ENCODE measurements at places on chromosomes 3 and 15.

- no peak for DNase-seq
These were observed 259.9 kb upstream of the SLCO3A1 start for GRCh38 chr15:91593653-91594052.

DNA sequence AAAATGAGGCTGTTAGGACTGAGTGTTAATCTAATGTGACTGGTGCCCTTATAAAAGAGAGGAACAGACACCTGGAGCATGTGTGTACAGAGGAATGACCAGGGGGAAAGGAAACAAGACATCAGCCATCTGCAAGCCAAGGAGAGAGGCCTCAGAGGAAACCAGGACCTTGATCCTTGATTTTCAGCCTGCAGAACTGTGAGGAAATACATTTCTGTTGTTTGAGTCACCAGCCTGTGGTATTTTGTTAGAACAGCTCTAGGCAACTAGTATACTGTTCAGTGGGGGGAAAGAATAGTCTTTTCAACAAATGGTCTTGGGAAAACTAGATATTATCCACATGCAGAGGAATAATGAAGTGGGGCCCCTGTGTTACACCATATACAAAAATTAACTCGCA is 80.6 kb downstream of the CCR1 start:
- DNase-seq = no peak

GRCh38 chr3:103056542-103056941 is 621.7 kb downstream of the ZPLD1 start:
- DNase-seq = no peak

DNA sequence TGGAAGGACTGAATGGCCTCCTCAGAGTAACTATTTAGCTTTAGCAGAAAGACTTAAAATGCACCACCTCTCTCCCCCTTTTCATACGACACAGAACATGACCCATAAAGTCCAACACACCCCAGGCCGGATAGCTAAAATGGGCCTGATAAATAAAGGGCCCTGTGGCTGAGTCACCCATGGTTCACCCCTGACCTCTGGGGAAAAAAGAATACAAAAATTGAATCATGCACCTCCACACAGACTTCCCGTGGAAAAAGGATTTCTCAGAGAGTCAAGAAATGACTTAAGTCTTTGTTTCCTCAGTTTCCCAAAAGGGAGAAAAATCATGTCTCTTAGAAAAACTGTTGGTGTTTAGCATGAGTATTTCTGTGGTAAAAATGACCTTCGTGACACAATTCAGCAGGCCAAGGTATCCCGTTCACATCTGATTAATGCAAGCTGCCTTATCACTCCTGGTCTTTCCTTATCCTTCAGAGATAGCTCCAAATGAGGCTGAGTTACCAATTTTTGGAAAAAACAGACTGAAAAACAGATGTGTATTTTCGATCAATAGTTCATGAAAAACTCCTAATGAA is 34.0 kb upstream of the ARHGEF3 start:
- no peak for DNase-seq

GRCh38 chr15:67303490-67304363 is 49.1 kb downstream of the IQCH start:
- DNase-seq = no peak

DNA sequence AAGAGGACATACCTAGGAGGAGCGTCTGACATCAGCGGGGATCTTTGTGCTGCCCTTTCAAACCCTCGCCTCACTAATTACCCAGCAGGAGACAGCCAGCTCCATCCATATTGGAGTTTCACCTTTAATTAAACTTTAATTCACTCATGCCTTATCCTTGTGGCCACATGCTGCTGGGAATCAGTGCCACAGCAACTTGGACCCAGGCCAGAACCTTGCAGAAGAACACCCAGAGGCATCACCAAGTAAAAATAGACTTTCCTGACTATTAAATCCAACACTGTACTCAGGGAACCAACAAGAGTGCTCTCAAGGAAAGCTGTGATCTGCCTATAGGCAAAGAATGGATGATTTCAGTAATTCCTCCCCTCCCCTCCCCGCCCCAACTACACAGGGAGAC is 23.9 kb downstream of the EIF1B start:
- no peak for DNase-seq

DNA sequence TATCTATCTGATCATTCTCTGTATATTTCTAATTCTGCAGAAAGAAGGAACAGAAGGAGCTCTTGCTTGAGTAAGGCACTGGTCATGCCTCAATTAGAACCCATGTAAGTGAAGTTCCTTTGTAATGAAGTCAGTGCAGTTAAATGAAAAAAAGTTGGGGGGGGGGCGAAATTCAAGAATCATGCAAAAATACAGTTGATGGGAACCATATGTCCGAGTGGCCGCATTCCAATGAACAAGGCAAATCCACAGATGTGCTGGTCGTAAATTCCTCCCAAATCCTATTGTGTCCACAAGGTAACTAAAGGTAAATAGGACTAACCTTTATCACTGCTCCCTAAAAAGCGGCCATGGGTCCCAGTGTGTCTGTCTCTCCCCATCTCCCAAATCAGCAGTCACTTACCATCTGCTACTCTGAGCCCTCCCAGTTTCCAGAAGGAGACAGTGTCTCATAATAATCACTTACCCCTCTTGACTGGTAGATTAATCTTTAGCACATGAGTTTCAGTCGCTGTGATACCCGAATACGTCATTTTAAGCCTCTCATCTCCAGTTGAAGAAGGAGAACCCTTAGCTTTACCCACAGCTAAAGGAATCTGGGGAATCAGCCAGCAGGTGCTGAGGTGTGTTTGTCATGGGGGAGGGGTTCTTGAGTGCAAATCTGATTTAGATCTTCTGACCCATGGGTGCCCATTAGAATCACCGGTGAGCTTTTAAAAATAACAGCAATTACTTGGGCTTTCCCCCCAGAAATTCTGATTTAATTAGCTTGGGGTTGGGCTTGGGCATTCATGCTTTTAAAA is 56.3 kb upstream of the EPHB3 start:
- no peak for DNase-seq

DNA sequence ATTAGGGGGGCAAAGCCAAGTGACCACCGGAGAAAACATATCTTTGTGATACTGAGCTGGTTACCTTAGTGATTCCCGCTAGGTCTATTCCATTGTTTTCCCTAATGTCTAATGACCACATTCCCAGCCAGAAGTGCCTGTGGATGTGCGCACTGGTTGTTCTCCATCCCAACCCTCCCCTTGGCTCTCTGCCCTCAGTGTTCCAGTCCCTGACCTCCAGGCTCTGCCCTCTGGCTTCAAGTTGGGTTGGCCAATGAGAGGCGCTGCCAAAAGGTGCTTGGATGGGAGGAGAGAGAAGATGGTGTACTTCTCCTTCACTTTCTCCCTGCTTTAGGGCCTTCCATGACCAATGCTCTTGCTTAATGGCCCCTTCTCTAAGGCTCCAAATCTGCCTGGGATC is 2.4 kb downstream of the COLQ start:
- DNase-seq = no peak

GRCh38 chr3:184540777-184541681 is 20.6 kb upstream of the EPHB3 start:
- DNase-seq = no peak

DNA sequence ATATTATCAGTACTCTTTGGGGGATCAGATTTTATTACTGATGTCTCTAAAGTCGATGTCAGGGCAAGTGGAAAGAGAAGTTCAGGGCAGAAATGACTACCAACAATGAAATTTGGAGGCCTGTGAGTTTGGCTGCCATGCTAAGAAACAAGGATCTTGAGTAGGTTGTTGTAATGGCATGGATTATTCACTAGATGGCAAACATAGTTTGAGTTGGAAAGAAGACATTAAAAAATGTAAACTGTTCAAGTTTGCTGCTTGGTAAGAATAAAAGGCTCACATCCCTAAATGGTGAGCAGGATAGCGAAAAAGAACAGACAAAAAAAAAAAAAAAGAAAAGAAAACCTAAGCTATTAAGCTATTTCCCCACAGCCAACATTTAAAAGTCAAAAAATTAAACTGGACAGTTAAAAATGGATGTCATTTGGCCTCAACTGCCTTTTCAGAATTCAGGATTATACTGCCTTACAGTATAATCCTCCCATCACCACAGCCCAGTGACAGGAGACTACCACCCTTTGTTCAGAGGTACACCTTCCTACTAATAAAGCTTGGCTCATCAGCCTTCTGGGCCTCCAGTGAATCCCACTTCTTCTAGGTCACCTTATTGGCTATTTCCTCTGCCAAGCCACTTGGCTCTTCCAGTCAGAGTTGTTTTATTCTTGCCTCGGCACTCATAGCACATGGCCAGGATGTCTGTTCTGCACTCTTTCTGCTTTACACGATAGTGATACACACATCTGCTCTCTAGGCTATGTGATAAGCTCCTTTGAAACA is 163.7 kb downstream of the PLD1 start:
- DNase-seq = peak; percentile 40

DNA sequence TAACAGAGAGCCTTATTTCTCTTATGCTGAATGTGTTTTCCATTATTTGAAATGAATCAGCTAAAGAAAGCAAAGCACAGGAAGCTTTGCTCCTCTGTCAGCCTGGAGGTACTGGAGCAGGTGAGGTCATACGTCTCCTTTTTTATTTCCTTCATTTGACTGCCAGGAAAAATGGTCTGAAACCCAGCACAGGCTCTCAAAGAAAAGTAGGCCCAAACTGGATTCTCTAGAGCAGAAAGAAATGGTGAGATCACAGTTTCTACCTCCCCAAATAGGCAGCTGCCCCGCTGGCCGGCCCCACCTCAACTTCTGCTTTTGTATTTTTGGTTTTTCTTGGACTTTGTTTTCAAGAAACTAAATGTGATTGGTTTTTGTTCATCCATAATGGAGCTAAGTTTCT is 95.1 kb downstream of the RPL39L start:
- DNase-seq = no peak

GRCh38 chr15:97521381-97522285 is 438.9 kb upstream of the ARRDC4 start:
- DNase-seq = no peak

DNA sequence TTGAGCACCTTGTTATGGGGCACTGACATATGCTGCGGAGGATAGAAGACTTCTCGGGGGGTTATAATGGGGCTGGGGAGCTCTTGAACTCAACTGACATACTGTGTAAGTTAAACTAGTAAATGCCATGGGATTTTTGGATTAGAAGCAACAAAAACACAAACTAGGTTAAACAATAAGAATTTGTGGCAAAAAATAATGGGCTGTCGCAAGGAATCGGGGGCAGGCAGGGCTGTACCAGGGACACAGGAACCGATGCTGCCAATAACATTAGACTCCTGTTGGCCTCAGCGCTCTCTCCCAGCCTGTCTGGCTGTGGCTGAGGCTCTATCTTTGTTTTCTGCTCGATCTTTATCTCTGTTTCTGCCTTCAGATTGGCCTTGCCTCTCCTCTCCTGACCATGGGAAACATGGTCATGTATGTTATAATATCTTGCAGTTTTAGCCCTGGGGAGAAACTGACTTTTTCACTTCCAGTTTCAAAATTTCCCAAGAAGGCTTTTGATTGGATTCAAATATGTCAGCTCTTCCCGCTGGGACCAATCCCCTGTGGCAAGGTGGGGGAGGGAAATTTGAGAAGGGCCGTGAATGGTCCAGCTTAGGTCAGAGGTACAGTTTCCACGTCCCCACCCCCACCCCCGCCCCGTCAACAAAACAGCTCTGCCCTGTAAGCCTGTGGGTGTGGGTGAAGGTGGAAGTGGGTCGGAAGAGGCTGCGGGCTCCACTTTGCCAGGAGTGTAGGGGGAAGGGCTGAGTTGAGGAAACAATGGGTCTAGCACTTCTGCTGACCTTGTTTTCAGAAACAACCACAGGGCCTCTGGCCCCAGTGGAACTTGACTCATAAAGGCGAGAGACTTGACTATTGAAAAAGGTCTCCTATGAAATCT is 161.1 kb upstream of the TBL1XR1 start:
- DNase-seq = no peak

GRCh38 chr15:27124287-27124871 is 153.4 kb downstream of the GABRG3 start:
- no peak for DNase-seq

DNA sequence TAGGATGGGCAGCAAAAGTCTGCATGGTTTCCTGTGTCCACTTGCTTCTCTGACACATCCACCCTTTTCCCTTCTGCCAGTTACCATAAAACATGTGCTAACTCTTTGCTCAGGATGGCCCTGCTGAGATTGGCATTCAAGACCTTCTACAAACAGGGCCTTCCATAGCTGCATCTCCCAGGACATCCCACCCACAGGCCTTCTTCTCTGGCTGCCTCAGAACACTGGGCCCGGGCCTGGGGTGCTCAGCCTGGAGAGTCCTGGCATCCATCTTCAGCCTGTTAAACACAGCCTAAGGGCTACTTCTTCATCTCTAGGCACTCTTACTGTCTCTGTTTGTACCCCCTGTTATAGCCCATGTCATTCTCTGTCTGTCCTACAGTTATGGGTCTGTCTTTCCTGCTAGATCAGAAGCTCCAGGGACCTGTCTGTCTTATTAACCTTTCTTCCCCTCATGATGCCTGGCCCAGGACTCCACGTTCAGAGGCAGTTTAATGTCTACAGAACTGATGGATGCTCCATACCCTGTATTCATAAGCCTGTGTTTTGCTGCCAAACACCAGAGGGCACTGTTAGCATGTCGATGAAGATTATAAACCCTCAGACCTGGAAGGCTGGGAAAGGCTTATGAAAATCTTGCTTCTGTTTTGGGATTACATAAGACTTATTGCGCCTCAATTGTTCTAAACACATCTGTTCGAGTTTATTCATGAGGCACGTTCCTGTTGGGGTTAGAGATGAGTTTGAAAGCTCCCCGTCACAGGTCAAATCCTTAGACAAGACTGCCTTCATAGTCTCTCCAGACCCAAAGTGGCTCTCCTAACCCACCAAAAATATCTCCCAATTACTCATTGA is 16.5 kb downstream of the SEMA3G start:
- DNase-seq = peak; percentile 5

GRCh38 chr3:24526640-24527212 is 32.1 kb upstream of the THRB start:
- DNase-seq = peak; percentile 12

DNA sequence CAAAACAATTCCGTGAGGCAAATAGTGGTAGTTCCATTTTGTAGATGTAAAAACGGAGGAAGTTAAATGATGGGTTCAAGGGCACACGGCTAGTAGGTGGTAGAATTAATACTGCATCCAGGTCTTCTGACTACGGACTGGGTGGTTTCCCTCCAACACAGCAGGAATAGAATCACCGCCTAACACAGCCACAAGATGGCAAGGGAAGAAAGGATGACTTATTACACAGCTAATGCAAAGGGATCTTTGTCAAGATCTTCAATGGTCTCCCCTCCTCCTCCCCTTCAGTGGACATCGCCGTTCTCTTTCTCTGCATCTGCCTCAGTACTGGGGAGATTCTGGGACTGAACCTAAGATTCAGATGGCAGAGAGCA is 524 bp upstream of the TOPBP1 start:
- DNase-seq = peak; percentile 14

GRCh38 chr3:191634902-191635301 is 173.9 kb downstream of the PYDC2 start:
- no peak for DNase-seq

Data from NCI-H446 treated with DMSO at 0.1 percent for 48 hours (cell line).